AG04449 (cell line): ENCODE measurements at places on chromosomes 7 and 10.

GRCh38 chr10:131577786-131578471 is 266.4 kb upstream of the TCERG1L start:
- DNase-seq: no peak

GRCh38 chr10:101624526-101625102 is 36.5 kb downstream of the DPCD start:
- no peak for DNase-seq

GRCh38 chr7:95989301-95989700 is 216.9 kb downstream of the DYNC1I1 start:
- DNase-seq: no peak

GRCh38 chr7:42283553-42283952 is 46.5 kb upstream of the GLI3 start:
- no peak for DNase-seq

GRCh38 chr10:70958396-70958795 is 70.0 kb upstream of the PCBD1 start:
- no peak for DNase-seq

GRCh38 chr10:111246136-111246535 is 169.3 kb downstream of the ADRA2A start:
- DNase-seq: no peak

DNA sequence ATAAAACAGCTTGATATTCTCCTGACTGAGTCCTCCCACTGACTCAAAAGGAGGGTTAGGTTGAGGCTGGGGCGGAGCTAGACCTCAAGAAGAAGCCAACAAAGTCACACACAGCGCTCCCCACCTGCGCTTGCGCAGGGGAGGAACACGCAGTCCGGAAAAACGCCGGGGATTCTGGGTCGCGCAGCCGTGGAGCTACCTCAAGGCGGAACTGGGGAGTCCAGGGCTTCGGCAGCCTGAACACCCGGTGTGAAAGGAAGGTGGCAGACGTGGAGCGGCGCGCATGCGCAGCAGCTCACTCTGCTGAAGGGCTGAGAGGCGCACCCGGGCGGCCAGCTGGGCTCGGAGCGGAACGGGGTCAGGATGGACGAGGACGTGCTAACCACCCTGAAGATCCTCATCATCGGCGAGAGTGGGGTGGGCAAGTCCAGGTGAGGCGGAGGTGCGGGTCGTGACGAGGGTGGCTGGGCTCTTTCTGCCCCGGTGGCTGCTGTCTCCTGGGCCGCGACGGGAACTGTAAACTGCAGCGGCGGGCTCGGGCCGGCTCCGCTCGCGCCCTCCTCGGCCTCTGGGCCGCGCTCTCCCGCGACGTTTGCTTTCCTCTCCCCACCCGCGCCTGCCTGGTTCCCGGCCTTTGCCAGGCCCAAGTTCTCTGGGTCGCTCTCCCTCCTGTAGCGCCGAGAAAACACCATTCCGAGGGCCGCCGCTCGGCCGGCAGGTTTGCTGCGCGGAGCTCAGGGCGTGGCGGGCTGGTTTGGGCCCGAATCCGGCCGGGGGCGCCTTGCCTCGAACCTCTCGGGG is at the start of gene RAB18:
Gene RAB18, plus strand, starts transcription at position 298 of the 801 bp plus-strand sequence. Its CDS starts 66 bp downstream, at position 364.
- DNase-seq: peak; percentile 90

DNA sequence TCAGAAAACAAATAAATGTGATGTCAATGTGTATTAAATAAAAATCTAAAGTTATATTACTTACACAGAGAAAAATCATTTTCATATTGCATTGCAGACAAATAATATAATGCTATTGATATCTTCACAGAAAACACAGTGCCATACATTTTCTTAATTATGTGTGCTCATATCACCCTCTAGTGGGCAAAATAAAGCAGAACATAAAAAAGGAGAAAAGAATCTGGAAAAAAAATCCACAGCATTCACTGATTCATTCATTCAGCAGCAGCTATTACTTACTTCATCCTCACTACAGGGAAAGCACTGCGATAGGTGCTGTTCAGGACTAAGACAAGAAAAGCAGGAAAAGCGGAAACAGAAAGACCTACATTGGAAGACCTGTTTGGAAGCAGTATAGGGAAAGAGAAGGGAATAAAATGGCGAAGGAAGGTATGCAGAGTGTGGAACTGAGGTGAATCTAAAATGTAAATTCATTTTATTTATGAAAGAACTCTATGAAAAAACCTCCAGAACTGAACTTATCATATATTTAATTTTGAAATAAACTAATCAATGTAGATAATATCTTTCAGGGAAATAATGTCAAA is 73.2 kb downstream of the POT1 start:
- DNase-seq: no peak

- no peak for DNase-seq
These were observed 29.5 kb upstream of the FBXW4 start for GRCh38 chr10:101724446-101724845.

DNA sequence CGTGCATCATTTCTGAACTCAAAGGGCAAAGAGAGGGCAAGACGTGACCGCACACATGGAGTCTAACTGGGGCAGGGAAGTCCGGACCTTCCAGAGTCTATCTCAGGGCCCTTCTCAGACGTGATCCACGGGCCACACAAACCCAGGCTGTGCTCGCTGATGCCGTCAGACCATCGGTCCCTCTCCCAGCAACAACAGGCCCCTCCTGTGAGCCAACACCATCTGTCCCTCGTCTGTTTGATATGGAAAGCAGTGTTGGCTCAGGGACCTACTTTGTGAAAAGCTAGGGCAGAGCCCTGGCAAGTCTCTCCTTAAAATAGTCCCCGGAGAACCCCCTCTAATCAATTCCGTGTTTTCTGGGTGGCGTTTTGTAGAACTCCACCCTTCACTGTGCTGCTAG is 208.8 kb downstream of the TCERG1L start:
- no peak for DNase-seq
